Nephron progenitor cell (in vitro differentiated cells): ENCODE measurements at places on chromosomes 3 and 15.

DNA sequence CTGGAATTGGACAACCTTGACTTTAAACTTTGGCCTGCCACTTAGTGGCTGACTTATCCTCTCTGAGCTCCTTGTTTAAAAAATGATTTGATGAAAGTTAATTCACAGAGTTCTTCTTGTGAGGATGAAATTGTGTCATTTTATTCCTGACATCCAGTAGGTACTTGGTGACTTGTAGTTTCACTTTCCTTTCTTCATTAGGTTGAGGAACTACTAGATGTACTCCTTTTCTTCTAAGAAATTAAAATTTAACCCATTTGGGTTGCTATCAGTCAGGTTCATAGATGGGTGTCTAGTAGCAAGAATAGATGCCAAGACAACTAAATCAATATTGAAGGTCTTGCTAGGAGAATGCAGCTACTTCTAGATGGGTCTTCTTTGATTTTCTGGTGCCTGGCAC is 5.2 kb downstream of the NR1D2 start:
- no peak for DNase-seq

DNA sequence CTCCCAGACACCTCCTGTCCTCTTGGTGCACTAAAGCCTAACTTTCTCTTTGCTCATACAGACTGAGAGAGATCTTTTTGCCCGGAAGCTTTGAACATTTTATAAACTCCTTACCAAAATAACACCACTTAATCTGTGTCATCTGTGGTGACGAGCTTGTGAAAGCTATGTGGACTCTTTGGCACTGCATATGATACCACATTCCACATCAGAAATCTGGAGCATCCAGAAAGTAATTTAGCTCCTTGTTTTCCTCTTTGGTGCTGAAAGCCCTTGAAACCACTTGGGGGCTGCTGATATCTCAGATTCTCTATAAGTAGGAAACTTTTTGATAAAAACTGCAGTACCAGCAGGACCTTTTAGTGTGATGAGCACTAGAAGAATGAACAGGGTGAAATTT is 128.3 kb downstream of the ALCAM start:
- DNase-seq, result no peak

- DNase-seq, result no peak
These were observed 80.6 kb downstream of the FBXL22 start for GRCh38 chr15:63677778-63678177.

GRCh38 chr15:41713047-41713446 is 52.8 kb downstream of the MGA start:
- DNase-seq, result no peak

DNA sequence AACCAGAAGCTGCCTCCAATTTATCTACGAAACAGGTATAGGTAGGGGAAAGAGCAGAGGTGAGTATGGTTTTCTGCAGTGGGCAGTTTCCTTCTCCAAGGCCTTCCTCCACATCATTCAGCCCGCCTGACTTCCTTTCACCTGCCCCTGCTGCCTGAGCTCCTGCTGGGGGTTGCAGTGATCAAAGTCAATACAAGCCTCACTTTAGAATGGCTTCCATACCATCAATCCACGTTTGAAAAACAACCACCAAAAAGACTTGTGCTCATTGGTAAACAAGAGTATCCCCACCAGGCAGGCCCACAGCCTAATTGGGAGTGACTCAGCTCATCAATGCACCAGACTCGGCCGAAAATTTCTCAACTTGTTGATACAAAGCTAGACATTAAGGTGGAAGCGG is 159.9 kb downstream of the MAGI1 start:
- DNase-seq, result no peak

DNA sequence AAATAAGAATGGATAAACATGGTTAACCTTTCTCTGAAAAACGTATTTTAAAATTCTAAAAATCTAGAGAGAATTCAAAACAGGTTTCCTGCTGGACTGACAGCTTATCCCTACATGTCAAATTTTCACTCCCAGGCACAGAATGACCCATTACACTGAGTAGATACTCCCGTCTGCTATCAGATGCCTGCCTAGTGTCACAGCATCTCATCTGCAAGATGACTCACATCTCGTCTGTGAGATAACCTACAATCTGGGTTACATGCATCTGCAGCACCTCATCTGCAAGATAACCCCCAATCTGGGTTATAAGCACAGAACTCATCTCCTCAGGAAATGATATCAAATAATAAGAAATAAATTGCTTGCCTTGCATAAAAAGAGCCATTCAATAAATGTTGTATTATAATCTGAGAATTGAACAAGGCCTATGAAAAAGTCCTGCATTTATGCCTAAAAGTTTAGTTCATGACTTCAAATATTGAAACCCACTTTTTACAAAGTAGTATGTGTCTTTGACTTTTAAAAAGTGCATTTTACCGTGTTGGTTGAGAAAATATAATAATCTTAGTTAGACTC is 188.3 kb upstream of the THBS1 start:
- no peak for DNase-seq

GRCh38 chr3:130755666-130756065 is 9.0 kb upstream of the PIK3R4 start:
- DNase-seq, result no peak

GRCh38 chr3:194494951-194495374 is 8.2 kb upstream of the ATP13A3 start:
- DNase-seq, result no peak
